ENCODE measurements at places on chromosomes 3 and 15. TPM values are rescaled to one million over a fixed set of nuclear protein-coding genes. Genes with fewer than 3 reads are reported as not detected.

Gene PRSS50
- not detected for total RNA-seq

Gene NUSAP1
- total RNA-seq = 106 TPM

Gene PCBP4
- total RNA-seq = 61.7 TPM

Gene SLMAP
- 17.1 TPM for total RNA-seq

Gene THPO
- not detected for total RNA-seq

Gene SIDT1
- total RNA-seq = not detected

Gene TM4SF1
- total RNA-seq = 155 TPM

Gene PATL2
- total RNA-seq = not detected

Gene TNNC1
- not detected for total RNA-seq

Gene CCK
- 2.7 TPM for total RNA-seq

Data from bronchus fibroblast of lung (primary cell).